ENCODE measurements at places on chromosomes 12 and 14.

DNA sequence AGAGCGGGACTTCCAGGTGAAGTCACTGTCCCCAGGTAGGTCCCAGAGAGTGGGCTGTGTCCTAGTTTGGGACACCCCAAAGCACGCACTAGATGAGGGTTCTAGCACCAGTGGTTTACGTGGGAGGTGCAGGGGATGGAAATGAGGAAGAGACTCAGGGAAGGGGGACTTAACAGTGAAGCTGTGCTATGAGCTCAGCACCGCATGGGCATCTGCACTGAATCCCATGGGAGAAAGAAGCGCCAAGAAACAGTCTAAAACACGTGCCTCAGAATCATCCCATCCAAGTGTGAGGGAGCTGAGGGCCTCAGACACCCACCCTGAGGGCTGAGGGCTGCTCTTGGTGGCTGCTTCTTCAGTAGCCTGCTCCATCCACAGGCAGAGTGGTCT, 71.5 kb upstream of the ZFP36L1 start:
- no peak for DNase-seq

- no peak for DNase-seq
Observed at GRCh38 chr14:60757567-60758002, 23.0 kb downstream of the MNAT1 start.

- no peak for DNase-seq
Observed at GRCh38 chr12:11457996-11458645, 62.8 kb upstream of the PRB2 start.

DNA sequence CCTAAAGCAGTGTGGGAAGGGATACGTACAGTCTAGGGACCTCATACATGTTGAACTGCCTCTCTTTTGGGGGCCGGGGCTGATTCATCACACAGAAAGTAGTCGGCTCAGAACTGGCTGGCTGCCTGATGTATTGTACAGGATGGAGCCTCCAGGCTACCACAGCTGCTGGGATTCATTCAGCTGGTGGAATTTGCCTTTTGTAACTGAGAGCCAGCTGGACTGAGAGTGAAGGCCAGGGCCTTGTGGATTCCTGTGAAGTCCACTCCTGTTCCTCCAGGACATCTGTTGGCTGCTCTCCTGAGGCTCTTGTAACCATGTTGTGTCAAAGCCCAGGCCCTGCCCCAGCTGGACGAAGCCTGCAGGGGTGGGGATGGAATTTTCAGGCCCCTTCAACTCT, 116.3 kb upstream of the PRICKLE1 start:
- DNase-seq = no peak

DNA sequence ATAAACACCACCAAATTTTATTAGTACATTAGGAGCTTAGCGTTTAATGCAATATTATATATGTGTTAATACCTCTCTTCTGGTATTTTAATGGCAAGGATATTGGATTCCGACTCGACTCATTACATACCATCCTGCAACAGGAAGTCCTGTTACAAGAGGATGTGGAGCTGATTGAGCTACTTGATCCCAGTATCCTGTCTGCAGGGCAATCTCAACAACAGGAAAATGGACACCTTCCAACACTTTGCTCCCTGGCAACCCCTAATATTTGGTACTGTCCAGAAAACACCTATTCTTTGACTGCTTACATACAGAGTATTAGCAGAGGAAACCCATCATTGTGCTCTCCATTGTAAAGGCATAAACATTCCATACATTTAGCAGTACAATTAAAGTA, 45.2 kb downstream of the VEZT start:
- no peak for DNase-seq

- no peak for DNase-seq
Observed at GRCh38 chr14:35133542-35134328, 11.4 kb downstream of the PRORP start.

DNA sequence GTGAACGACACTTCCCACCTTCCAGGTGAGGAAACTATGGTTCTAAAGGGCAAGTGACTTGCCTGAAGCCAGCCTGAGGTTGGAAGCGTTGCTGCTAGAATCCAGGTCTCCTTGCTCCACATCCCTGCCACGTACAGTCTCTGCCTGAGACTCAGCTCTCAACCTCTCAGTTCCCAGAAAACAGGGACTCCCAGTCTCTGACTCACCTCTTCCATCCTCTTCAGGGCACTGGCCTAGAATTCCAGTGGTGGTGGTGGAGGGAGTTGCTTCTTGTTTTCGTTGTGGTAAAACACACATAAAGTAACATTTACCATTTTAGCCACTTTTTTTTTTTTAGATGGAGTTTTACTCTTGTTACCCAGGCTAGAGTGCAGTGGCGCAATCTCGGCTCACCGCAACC, 7.3 kb downstream of the GPR68 start:
- DNase-seq = no peak

- DNase-seq = no peak
Observed at GRCh38 chr14:36022765-36023410, 153.6 kb downstream of the PTCSC3 start.

GRCh38 chr12:41242603-41243002, 54.5 kb downstream of the PDZRN4 start:
- no peak for DNase-seq

- no peak for DNase-seq
Observed at GRCh38 chr12:48786591-48787544, 2.0 kb downstream of the ADCY6 start.

DNA sequence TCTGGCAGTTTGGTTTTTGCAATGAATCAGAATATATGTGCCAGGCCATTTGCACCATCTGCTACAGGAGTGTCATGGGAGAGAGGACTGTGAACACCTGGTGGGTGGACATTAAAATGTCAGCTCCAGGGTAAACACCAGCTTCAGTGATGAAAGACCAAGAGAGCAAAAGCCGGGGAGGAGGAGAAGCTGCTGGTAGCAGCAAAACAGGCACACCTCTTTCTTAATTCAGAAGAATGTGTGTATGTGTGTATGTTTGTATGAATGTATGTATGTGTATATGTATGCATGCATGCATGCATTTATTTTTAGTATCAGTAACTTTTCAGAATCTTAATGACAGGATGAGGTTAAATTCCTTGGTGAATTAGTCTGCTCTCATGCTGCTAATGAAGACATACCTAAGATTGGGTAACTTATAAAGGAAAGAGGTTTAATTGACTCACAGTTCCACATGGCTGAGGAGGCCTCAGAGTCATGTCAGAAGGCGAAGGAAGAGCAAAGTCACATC, 357.4 kb upstream of the PRICKLE1 start:
- no peak for DNase-seq

DNA sequence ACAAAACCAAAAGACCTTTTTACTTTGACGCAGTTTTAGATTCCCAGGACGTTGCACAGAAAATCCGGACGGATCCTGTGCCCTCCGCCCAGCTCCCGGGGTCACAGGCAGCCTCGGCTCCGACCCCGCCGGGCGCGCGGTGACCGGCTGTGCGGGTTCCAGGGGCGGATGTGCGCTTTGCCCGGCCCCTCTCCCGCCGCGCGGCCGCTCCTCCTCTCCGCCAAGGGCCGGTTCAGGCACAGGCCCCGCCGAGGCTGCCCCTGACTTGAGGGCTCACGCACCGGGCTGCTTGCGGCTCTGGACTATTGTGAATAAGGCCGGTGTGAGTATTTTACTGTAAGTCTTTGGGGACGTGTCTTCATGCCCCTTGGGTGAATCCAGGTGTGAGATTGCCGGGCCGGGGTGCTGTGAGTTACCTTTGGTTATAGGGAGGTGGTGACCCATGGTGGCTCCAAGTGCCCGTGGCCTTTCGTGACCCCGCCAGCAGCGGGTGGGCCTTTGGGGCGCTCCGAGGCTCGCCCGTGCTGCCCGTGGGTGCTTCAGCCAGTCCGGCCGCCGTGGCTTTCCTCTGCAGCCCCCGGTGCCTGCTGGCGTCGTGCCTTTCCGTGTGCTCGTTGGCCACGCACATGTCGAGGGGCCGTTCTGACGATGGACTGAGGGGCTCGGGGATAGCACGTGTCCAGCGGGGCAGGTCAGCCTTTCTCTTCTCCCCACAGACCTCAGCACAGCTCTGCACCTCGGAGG, 45.9 kb downstream of the NOC4L start:
- DNase-seq = no peak

GRCh38 chr12:130714091-130714590, 2.0 kb downstream of the RIMBP2 start:
- no peak for DNase-seq

GRCh38 chr12:76708296-76708695, 55.6 kb upstream of the ZDHHC17 start:
- DNase-seq = no peak

DNA sequence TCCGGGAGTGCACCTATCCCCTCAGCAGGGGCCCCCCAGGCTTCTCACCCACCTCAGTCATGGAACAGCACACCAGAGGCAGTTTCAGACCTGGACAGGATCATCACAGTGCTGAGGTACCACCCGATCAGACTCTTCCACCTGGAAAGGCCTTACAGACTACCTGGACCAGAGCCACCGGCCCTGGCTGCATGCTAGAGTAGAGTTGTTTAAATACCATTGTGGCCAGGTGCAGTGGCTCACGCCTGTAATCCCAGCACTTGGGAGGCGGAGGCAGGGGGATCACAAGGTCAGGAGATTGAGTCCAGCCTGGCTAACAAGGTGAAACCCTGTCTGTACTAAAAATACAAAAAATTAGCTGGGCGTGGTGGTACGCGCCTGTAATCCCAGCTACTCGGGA, 61.5 kb downstream of the TSPAN11 start:
- no peak for DNase-seq

DNA sequence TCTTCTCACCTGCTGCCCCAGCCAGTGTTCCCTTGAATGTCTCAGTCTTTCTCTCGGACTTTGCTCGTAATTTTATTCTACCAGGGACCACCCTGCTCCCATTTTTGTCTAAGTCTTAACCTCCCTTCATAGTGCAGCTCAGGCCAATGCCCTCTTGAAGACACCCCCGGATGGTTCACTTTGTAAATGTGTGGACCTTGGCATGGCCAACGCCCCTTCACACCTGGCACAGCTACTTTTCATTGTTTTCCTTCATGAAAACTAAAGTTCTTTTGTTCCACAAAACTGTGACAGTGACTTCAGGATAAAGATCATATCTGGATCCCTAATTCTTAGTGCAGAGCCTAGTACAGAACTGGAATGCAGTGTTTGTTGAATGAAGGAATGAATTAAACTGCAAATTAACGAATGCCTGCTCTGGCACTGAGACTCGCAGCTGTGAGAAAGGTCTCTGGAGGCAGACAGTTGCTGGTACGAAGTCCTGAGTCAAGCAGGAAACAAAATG, 3.5 kb upstream of the RNASE4 start:
- DNase-seq = no peak

DNA sequence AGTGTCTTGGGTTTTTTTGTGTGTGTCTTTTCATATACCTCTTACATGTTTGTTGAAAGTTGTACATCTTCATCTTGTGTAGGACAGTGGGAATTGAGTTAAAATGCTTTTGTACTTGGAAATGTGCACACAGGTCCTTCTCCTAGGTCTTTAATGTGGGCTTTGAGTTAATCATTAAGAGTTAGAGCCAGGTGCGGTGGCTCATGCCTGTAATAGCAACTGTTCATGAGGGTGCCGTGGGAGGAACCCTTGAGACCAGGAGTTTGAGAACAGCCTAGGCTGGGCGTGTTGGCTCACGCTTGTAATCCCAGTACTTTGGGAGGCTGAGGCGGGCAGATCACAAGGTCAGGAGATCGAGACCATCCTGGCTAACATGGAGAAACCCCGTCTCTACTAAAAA, 13.9 kb downstream of the CLECL1 start:
- DNase-seq = no peak

GRCh38 chr12:12273291-12273957, 6.6 kb upstream of the LRP6 start:
- no peak for DNase-seq

- DNase-seq = no peak
Observed at GRCh38 chr14:73712071-73712506, 2.1 kb downstream of the PNMA1 start.

DNA sequence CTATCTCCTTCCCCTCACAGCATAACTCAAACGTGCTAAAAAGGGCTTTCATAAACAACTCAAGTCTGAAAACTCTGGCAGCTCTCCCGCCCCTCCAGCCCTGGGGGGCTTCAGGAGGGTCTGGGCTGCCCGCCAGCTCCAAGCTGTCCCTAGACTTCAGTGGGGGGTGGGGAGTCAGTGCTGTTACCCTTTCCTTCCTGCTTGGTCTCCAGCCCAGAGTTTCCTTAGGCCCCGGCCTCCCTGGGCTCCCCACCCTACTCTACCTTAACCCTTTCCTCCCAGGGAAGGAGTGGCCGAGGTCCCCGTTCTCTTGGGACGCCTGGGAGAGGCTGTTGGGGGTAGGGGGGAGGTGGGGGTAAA, 530 bp upstream of the NYNRIN start:
- DNase-seq = no peak

- no peak for DNase-seq
Observed at GRCh38 chr12:3179731-3180130, 102.6 kb downstream of the TSPAN9 start.

DNA sequence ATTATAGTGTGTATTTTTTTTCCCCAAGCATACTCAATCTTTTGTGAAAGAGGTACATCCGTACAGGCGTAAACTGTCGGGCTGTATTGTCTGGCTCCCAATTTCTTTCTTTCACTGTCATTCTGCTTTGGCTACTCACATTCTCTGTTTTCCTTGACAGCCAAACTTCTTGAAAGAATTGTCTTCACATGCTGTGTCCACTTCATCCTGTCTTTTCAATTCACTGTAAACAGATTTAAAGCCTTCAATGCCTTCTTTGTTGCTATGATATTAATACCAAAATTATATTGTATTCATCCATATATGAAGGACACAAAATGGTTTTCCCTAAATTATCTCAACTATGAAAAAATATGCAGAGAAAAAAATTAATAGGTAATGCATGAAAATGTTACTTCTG, 6.0 kb upstream of the ATP23 start:
- DNase-seq = no peak

DNA sequence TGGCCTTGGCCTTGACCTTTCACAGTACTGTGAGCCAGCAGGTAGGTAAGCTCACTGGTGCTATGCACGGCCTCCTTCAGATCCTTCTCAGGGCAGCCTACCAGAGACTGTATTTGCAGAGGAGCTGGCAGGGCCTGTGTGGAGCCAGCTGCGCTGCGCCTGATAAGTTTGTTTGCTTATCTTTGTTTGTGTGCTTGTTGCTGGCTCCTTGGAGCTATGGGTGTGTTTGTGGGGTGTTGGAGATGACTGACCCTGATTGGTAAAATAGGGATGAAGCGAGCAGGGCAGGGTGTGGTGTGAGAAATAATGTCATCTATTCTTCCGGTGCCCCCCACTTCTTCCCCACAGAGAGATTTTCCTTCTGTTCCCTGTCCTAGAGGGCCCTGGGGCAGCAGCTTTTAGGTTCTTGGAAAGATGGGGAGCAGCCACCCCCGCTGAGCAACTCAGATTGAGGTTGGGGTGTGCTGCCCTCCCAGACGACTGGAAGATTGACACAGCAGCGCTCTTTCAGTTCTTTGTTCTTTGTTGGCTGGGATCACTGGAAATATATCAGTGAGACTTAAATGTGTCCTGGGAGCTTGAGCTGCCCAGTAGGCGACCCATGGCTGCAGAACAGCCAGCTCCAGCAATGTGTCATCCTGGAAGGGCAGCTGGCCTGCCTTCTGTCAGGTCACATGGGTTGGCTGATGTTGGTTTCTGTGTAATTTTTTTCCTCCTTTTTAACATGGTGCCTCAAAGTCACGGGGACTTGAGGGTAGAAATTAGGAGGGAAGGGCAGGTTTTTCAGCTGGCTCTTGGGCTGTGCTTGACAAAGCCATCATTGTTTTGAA, 19.6 kb downstream of the MLXIP start:
- no peak for DNase-seq

- DNase-seq = no peak
Observed at GRCh38 chr14:100796946-100797345, 29.0 kb upstream of the MEG3 start.

- DNase-seq = no peak
Observed at GRCh38 chr12:41514021-41514777, 326.1 kb downstream of the PDZRN4 start.
